GM13976 (cell line): ENCODE measurements at places on chromosomes 5 and 9.

DNA sequence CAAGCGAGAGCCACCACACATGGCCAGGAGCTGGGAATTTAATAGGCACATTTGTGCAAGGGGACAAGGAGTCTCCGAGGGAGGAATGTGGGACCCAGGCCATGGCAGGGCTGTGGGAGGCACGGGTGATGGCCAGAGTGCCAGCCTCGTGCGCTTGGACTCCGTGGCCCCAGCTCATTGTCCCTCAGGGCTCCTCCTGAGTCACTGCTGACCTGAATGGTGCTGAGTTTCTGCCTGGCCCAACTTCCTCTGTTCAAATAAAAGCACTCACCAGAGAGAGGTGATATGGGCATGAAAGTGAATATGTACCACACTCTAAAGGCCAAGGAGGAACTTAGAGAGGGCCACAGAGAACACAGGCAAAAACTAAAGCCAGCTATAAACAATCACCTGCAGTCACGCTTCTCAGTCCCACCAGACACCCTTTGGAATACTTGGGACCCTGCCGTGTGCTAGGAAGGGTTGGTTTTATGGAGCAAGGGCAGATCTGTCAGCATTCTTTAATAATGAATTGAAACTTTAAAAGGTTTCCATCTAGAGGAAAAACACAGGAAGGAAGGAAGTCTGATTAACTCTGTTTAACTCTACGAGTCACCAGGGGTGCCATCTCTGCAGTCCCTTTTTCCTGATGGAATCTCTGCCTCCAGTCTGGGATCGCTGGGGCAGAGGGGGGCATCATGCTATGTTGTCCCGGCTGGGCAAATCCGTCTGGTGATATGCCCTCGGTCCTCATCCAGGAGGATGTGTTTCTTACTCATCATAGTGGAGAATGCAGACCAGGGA lies 25.1 kb upstream of the UBE2QL1 start:
- DNase-seq, result no peak

GRCh38 chr9:83061036-83061435 lies 1.9 kb downstream of the RASEF start:
- DNase-seq, result no peak

- DNase-seq, result no peak
Measured at GRCh38 chr5:174106997-174107655, 61.6 kb downstream of the NSG2 start.

- no peak for DNase-seq
Measured at GRCh38 chr9:126862104-126862761, 1.8 kb downstream of the ZBTB34 start.

DNA sequence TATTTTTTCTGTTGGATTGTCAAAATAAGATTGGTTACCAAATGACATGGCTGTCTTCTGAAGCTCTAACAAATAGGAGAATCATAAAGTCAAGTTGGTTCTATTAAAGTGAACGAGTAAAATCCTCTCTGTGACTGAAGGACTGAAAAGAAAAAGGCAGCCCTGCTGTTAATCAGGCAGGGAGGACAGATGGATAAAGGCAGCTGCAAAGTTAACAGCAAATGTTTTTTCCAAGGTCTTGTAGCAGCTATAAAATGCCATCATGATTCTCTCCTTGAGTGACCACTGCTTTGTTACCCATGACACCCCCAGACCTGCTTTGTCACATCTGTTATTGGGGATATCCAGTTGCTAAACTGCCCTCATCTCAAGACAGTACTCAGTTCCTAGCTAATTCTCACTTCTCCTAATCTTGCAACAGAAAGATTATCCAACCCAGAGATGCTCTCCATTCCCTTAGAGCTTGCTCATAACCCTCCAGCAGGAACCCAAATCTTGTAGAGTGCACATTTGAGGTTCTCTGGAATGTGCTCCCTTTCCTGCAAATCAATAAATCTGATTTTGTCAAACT lies 89.7 kb upstream of the PARP8 start:
- DNase-seq, result no peak

- peak; percentile 52 for DNase-seq
Measured at GRCh38 chr9:124006448-124007361, 4.9 kb upstream of the LHX2 start.

- no peak for DNase-seq
Measured at GRCh38 chr5:64625678-64626077, 64.6 kb upstream of the SHISAL2B start.

GRCh38 chr5:132017316-132017715 lies 5.9 kb upstream of the ACSL6 start:
- DNase-seq, result no peak

DNA sequence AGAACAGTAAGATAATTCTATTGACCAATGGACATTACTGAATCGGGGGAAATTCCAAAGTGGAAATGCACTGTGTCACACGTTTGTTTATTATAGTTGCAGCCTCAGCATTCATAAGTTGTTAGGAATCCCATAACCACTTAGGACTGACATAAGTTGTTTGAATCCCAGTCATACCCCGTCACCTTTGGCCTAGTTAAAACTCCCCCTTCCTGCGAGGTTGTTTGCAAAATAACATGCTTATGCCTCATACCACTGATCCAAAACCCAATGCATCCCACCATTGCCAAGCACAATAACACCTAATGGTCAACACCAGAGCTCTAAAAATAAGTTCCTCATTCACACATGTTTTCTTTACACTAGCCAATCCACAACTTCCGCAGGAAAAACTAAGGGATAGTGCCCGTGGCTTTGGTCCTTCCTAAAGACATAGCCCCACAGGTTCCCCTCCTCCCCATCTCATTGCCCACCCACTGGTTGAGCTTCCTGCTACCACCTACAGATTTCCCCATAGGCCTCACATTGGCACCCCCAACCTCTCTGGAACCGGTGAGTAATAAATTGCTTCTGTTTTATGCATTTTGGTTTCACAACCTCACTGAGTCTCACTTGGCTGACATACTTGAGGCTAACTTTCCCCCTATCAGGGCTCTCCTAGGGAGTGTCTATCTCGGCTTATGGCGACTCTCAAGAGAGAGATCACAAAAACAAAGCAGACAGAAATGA lies 42.3 kb upstream of the MUSK start:
- no peak for DNase-seq

GRCh38 chr5:54518818-54519508 lies 1.4 kb downstream of the SNX18 start:
- DNase-seq, result no peak

DNA sequence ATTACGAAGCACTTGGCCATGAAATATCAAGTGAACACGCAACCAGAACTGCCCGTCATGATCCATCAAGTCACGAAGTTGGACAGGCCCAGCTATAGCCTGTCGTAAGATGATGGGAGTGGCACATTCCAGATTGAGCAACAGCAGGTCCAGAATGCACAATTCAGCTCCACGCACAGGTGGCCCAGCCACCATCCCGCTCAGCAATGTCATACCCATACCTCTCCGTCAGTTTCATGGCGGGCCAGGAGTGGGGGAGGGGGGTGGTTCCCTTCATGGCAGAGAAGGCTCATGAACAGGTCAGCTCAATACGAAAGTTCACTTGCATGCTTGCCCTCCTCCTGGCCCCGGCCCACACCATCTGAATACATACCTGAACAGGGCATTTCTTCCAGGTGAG lies 34.9 kb downstream of the SMIM23 start:
- DNase-seq, result no peak

GRCh38 chr9:133826289-133827085 lies 88.3 kb upstream of the SARDH start:
- DNase-seq, result no peak

- DNase-seq, result no peak
Measured at GRCh38 chr9:96556701-96557461, 62.8 kb downstream of the CDC14B start.

GRCh38 chr5:76930083-76930482 lies 22.8 kb upstream of the CRHBP start:
- no peak for DNase-seq

DNA sequence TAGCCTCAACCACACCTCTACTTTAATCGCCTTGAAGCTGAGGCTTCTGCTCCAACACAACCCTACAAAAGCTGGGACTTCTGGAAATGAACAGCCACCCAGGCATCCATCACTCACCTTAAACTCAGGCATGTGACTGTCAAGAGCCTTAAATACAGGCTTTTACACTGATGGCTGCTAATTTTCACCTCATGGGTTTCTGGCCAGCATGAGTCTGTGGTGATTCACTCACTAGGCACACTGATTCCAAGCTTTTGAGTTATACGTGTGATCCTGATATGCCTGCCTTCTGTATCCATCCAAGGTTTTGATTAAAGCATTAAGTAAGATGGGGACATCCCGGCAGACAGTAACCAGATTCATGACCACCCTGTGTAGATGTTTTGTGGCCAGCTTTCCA lies 8.9 kb downstream of the NSUN2 start:
- no peak for DNase-seq

GRCh38 chr9:85515021-85515420 lies 226.7 kb downstream of the AGTPBP1 start:
- DNase-seq, result no peak
